Stimulated activated CD8-positive, alpha-beta memory T cell treated with anti-CD3 and anti-CD28 coated beads, Interleukin-4, amount 100 ng/mL, for 1 hour (primary cell): ENCODE measurements at places on chromosomes 7 and 10.

GRCh38 chr7:158074896-158075632, 512.6 kb downstream of the PTPRN2 start:
- no peak for DNase-seq

- no peak for DNase-seq
Measured at GRCh38 chr7:79454361-79454960, 994 bp upstream of the MAGI2 start.

DNA sequence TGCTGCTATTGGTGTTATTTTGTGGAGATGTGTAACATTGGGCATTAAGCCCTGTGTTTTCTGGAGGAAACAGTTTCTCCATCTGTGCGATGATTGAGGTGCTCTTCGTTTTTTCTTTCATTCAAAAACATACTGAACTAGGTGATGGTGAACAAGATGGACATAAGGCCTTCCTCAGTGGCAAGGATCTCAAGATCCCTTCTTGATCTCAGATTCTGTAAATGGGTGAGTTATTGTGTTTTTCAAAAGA, 759 bp upstream of the ELAPOR2 start:
- no peak for DNase-seq

- DNase-seq: no peak
Measured at GRCh38 chr10:117499248-117500105, 43.1 kb upstream of the EMX2 start.

GRCh38 chr7:38563741-38564140, 67.4 kb downstream of the AMPH start:
- DNase-seq: no peak

- no peak for DNase-seq
Measured at GRCh38 chr7:140691376-140692045, 5.0 kb upstream of the NDUFB2 start.

GRCh38 chr7:130393101-130393561, 12.8 kb downstream of the CPA1 start:
- DNase-seq: no peak

- DNase-seq: no peak
Measured at GRCh38 chr7:101545441-101546190, 83.5 kb downstream of the MYL10 start.

DNA sequence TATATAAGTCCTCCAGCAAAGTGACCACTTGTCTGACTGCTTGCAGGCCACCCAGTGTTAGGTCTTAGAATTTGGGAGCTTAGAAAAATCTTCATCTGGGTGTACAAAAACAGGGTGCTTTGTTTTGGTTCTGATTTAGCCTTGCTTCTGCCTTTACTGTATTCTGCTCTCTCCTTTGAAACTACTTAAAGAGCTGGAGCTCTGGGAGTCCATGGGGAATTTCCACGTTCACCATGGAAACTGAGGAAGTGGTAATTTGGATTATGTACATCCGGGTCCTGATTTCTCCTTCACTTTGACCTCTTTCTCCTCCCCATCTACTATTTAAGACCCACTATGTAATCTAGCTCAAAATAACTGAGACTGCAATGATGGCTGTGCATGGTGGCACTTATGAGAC, 103.0 kb downstream of the JAZF1 start:
- no peak for DNase-seq

DNA sequence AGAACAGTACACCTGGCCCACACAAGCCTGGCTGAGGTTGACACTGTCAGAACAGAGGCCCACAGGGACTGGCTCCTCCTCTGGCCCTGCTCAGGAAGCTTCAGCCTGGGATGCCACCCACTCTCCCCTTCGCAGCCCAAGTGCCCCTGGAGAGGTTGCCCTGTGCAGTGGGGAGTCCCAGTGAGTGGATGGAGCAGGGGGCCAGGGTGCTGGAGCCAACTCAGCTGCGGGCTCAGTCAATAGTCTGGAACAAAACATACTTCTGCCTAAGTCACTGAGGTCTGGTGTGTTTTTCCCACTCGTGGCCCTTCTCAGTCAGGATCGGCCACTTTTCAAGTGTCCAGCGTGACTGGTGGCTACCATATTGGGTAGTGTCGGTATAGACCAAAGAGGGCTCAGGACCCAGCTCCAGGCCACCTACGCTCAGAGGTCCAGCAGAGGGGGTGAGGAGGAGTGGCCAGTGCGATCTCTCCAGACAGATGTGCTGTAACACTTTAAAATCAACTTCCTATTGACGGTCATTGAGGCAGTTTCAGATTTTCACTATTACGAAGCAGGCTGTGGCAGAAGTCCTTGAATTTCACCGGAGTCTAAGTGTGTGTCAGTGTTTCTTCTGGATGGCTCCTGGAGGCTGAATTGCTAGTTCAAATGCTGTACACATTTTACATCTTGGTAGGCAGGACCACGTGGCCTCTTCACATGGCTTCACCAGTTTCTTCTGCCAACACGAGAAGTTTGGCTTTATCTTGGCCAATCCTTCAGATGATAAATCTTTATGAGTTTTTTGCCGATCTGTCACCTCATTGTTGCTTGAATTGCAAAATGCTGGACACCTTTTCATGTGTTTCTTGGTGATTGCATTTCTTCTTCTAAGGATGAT, 994 bp upstream of the GCK start:
- DNase-seq: no peak

DNA sequence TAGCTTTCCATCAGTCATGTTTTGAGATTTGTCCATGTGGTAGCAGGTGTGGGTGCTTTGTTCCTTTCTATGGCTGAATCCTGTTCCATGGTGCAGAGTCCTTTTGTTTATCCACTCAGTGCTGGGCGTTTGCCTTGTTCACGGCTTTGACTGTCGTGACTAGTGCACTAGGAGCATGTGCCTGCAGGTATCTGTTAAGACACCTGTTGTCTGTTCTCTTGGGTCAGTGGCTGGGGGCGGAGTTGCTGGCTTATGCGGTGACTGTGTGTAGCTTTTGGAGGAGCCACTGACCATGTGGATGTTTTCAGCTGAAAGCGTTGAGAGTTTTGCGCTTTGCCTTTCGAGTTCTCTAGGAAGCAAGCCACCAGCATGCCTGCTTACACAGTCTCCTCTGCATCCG, 573.1 kb upstream of the FOXK1 start:
- DNase-seq: no peak

- DNase-seq: no peak
Measured at GRCh38 chr10:98463016-98463415, 16.3 kb upstream of the HPS1 start.

DNA sequence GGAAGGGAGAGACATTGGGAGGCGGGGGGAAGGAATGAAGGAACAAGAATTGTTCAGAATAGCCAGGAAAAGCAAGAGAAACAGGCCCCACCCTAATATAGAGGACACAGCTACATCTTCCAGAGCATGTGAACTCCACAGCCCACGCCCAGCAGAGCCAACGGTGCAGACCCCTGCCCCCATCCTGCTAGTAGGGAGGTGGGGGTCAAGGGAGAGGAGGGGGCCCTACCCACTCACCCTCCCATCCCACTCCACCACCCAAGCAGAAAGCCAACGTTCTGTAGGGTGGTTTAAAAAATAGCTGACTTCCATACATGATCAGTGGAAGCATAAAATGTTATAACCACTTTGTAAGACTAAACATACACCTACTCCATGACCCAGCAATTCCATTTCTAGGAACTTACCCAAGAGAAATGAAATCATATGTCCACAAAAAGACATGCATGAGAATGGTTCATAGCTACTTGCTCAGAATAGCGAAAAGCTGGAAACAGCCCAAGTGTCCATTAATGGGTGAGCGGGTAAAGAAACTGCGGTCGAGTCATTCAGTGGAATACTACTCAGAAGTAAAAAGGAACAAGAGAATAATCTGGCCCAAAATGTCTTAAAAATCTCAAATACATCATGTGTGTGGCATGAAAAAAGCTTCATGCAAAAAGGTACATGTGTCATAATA, 31.8 kb downstream of the CTBP2 start:
- DNase-seq: no peak

GRCh38 chr10:12594448-12594944, 245.1 kb downstream of the CAMK1D start:
- no peak for DNase-seq

- no peak for DNase-seq
Measured at GRCh38 chr10:123061865-123062264, 53.1 kb downstream of the ACADSB start.

DNA sequence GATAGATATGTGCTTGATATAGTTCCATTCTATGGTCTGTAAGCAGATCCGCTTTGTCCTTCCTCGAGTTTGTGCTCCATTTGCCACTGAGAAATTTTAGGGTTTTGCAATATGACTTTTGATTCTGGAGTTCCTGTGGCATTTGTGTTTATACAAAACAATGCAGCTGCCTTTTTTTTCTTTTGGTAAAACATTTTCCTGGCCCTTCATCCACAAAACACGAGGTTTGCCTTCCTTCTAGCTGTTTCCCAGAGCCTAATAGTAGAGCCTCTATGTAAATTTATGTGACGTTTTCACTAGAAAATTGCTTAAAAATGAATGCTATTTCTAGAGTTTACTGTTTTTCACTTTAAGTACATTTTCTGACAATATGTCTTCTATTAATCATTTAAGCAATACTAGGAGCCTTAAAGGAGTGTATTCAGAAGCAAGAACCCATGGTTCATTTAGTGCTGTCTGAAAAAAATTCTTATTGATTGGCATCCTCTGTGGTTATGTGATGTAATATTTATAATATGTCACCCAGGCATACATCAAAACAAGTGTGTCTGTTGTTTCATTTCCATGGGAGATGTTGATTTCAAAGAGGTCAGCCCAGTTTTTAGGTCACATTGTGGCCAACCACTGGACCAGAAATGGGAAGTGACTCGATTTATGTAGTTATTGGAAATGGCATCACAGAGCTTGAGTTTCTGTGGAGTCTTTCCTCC, 618.3 kb downstream of the LRMDA start:
- no peak for DNase-seq

DNA sequence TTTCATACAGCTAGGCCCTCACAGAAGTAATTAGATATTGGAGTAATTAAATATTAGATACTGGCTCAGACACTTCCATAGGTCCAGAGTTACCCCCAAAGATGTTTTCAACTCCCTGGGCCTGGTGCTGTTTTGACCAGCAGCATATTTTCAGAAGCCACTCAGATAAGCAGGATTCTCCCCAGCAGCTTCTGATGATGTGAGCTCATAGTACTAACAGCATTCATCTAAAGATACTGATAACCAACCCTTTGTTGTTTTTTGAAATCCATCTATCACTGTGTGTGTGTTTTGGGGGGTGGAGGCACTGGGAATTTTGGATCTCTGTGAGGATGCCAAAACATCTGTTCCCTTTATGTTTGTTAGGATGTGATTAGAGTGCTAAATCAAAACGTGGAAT, 52.7 kb downstream of the VPS50 start:
- no peak for DNase-seq

- no peak for DNase-seq
Measured at GRCh38 chr7:130823060-130823459, 89.1 kb upstream of the KLF14 start.
